Tongue (tissue), 3 donors: ENCODE measurements at places on chromosomes 4 and X. TPM values are rescaled to one million over a fixed set of nuclear protein-coding genes. Genes with fewer than 3 reads are reported as not detected.

GRCh38 chr4:102503831-102504786 lies 3.0 kb downstream of the NFKB1 start:
- no peak for DNase-seq

Gene HADH
- total RNA-seq: 70.7 TPM

- DNase-seq: peak; percentile 4
These were observed 14.3 kb upstream of the TDO2 start for GRCh38 chr4:155889031-155889793.

- DNase-seq: no peak
These were observed 84.7 kb upstream of the ANKRD50 start for GRCh38 chr4:124797223-124797622.

DNA sequence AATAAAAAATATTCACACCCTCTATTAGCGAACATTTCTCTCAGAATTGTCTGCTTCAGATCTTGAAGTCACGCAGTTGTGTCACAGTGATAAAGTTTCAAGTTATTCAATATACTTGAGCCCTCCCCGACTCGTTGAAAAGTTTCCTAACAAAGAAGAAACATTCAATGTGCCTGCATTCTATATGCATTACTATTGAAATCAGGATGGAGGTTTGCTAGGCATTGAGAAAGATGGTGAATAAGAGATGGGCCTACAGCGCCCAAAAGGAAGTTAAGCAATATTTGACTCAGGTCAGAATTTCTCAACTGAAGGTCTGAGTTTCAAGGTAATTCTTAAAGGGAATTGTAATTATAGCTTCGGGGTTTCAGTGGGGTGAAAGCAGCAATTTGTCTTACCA lies 6.1 kb downstream of the TCEANC start:
- DNase-seq: no peak

GRCh38 chr4:110704748-110705439 lies 82.0 kb upstream of the PITX2 start:
- no peak for DNase-seq

DNA sequence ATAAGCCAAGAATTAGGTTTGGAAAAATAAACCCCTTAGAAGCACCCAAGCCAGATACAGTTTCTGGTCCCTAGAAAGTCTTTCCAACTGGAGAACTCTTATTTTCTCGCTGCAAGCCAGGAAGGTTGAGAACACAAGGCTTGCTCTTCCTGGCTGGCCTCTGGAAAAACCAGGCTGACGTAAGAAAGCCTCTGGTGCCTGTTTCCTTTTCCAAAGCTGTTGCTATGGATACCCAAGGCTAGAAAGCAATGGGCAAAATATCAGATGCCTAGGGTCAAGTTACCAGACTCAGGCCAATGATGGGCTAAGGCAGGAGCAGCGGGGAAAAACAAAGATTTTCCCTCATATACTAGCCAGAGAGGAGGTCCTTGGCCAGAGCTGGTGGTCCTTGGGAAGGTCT lies 281.6 kb downstream of the KLHL13 start:
- peak; percentile 31 for DNase-seq

DNA sequence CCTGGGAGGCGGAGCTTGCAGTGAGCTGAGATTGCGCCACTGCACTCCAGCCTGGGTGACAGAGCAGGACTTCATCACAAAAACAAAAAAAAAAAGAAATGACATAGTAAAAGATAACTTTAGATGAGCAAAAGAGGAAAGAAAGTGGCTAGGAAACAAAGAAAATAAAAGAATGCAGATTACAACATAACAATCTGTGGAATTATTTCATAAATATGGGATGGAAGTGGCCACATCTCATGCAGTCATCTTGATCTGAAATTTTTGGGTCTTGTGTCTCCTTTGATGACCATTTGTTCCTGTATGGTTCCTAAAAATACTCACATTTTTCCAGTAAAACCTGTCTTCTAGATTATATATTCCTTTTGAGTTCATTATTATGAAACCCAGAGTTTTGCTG lies 271.4 kb downstream of the SPRY1 start:
- DNase-seq: no peak

DNA sequence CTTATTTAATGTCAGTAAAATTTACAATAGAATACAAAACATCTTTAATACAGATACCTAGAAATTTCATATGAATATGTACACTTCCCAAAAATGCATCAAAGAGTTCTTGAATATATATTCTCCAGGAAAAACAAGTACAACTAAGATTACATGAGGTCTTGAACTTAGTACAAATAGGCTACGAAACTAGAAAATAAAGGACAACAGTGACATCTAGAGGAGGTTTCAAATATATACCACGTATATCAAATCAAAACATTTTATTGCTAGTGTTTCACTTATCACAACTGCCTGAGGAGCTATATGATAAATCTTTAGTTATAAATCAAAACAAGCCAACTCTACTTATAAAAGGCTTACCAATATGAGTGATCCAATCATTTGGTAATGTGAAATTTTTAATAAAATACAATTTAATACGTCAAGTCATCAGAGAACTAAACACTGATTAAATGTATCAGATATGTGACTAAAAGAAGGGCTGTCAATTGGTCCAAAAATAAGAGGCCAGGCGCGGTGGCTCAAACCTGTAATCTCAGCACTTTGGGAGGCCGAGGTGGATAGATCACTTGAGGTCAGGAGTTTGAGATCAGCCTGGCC lies 36.6 kb downstream of the ANAPC10 start:
- DNase-seq: peak; percentile 76

Gene NKRF
- total RNA-seq: 6.7 TPM

Gene F11
- total RNA-seq: 0.62 TPM

Gene RIPPLY1
- not detected for total RNA-seq

DNA sequence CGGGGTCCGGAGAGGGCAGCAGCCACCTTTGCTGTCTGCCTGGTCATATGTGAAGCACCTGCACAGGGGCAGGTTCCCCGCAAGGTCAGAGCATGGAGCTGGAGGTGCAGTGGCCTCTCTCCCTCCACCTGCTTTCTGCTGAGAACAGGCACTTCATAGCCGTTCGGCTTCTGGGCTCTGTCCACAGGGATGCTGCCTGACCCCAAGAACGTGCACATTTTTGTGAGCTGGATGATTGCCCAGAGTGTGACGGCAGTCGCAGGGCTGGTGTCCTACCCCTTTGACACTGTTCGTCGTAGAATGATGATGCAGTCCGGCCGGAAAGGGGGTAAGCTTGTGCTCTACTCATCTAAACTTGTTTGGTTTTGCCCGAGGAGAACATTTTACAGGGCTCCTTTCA lies 2.5 kb downstream of the SLC25A4 start:
- no peak for DNase-seq

Gene MAGEB1
- total RNA-seq: not detected

- peak; percentile 57 for DNase-seq
These were observed 6.0 kb downstream of the GAGE10 start for GRCh38 chrX:49309401-49309981.

GRCh38 chrX:47218280-47218919 lies at the start of gene CDK16:
CDK16 (plus strand) TSS chrX:47218681; CDS start chrX:47223558, 4,877 bp downstream.
- peak; percentile 88 for DNase-seq

GRCh38 chr4:15592799-15593198 lies 62.4 kb downstream of the FBXL5 start:
- DNase-seq: no peak

Gene MAOB
- total RNA-seq: 3.2 TPM

GRCh38 chr4:73853246-73853704 lies at the start of gene PF4V1:
PF4V1 (plus strand) TSS chr4:73853296; CDS start chr4:73853363, 67 bp downstream.
- DNase-seq: peak; percentile 22

- peak; percentile 35 for DNase-seq
These were observed 81.2 kb upstream of the PRSS48 start for GRCh38 chr4:151195801-151196200.

Gene SLC2A9
- total RNA-seq: 7.1 TPM

DNA sequence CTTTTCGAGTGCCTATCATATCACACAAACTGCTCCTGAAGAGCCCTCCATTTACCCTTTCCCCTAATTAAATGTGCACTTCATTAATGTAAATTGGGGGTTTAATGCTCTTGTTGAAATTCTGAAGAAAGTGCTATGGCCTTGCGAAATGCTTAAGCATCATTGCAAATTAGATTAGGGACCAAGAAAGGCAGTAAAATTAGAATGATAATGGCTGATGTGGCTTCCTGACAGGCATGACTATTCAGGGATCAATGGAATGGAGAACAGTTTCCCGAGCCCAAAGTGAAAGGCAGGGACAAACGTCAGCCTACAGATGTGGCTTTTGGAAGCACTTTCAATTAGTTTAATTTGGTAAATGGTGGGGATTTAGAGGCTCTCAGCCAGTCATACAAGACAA lies 120.1 kb downstream of the NKX6-1 start:
- DNase-seq: no peak

- DNase-seq: peak; percentile 17
These were observed 17.0 kb upstream of the HPF1 start for GRCh38 chr4:169774466-169775445.

Gene SGMS2
- total RNA-seq: 35.3 TPM

GRCh38 chrX:132171881-132172280 lies 44.1 kb upstream of the FRMD7 start:
- DNase-seq: peak; percentile 54

DNA sequence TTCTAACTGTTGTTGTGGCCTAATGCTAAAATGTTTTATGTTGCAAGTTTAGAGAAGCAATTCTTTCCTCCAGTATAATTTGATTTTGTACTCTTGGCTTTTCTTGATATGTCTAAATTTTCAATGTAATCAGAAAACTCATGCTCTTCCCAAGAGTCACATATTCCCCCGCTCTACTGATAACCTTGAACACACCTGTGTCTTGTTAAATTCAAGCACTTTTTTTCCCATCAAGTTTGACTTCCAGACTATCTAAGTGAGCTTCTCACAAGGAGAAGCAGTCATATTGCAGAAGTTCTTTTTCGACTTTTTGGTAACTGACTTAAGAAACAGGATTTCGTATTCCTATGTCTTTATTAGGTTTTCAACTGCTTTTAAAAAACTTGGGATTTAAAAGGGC lies 7.4 kb upstream of the ADH4 start:
- DNase-seq: no peak

DNA sequence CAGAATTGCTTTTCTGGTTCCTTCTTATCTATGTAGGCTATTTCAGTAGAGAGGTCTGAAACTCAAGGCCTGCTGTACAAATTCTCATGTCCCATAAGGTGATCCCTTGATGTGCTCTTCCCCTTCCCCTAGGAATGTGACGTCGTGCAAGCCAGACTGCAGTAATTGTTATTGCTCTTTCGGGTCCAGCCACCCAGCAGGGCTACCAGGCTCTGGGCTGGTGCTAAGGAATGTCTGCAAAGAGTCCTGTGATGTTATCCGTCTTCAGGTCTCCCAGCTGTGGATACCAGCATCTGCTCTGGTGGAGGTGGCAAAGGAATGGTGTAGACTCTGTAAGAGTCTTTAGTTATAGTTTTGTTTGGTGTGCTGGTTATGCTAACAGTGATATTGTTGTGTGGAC lies 378.7 kb downstream of the C4orf33 start:
- DNase-seq: no peak

DNA sequence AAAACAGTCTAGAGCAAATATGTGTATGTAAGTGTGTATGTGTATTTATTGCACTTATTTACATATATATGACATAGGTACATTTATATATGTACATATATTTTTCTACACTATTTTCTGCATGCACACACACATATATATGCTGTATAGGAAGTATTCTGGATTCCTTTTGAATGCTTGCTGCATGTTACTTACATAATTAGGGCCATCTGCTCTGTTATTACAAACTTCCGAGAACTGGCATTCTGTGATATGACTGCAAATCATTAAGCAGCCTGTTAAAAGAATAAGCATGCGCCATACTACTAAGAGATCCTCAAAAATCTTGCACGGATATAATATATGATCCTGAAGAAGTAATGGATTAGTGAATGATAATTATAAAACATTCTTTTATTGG lies 1157.6 kb upstream of the TENM3 start:
- peak; percentile 9 for DNase-seq

DNA sequence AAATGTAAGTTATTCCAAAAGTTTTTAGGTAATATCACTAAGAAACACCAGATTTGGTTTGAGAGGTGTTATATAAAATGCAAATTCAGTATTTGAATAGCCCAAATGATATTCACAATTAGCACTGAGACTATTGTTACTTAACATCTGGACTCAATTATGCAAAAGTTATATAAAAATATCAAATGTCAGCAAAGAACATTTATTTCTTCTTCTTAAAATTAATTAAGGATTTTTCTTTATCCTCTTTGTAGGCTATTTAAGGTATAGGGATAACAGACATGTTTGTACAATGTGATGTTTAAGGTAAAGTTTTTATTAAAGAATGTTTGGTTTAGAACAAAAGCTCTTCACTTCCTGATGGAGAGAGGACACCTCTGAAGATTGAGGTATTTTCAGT lies 63.3 kb upstream of the GK2 start:
- DNase-seq: no peak

GRCh38 chrX:15142084-15142715 lies 127.7 kb downstream of the ASB9 start:
- DNase-seq: no peak

DNA sequence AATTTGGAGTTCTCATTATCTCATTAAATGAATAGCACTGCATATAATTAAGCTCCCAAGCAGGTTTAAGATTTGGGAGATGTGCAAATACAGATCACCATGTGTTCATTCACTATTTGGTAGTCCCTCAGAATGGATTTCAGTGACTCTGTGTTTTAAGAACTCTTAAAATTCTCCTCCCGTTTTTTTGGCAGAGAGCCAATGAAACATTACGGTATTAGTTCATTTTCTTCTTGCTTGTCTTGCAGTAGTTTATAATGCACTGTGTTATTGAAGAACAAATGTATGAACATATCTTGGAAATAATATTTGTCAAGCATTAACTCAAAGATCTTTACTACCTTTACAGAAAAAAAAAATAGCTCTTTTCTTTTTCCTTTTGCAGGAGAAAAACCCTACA lies 32.7 kb downstream of the KLF3 start:
- DNase-seq: peak; percentile 61

Gene NIPAL1
- total RNA-seq: 6.9 TPM

- DNase-seq: peak; percentile 0
These were observed 104.2 kb downstream of the FAM47B start for GRCh38 chrX:35046660-35047296.

DNA sequence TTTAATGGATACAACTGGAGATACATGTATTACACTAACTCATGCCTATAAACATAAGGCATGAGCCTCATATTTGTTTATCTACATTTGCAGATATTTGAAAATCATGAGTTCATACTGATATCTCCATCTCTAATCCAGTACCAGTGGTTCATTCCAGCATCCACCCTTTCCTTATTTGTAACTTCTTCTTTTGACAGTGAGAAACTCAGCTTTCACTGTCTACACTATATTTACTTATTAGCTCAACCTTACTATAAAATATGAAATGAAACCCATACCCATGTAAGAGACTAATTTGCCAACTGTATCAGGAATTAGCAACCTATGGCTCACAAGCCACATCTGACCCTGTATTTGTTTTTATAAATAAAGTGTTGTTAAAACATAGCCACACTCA lies 161.9 kb upstream of the GPRIN3 start:
- no peak for DNase-seq

GRCh38 chr4:148850257-148850995 lies 408.2 kb upstream of the NR3C2 start:
- DNase-seq: no peak

- peak; percentile 33 for DNase-seq
These were observed 25.2 kb upstream of the ADD1 start for GRCh38 chr4:2818351-2818939.

- no peak for DNase-seq
These were observed 1402.4 kb downstream of the FAM133A start for GRCh38 chrX:95076449-95076848.
